NCI-H510A treated with DMSO at 0.1 percent for 48 hours (cell line): ENCODE measurements at places on chromosomes 3 and 15.

DNA sequence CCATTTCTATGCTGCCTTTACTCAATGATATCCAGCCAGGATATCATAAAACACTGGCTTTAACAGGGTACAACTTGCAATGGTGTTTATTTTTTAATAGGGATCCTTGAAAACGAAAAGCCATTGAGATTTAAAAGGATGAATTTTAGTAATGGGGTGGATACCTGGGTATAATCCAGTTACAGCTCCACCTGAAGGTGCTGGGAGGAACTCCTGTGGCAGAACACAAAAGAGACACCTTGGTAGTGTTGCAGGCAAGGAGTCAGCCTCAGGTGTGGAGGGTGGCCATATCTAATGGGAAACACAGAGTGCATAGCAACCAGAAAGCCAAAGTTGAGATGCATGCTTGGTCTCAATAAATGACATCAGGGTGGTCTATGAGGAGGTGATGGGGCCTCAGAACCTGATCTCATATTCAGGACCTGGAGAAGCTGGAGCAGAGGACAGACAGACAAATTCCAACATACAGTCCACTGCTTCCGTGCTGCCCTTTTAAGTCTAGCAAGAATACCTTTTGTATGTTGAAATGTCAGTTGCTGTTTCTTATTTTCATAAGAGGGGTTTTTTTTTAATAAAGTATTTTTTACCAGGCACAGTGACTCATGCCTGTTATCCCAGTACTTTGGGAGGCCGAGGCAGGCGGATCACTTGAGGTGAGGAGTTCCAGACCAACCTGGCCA is 12.0 kb upstream of the PAQR9 start:
- DNase-seq, result no peak

DNA sequence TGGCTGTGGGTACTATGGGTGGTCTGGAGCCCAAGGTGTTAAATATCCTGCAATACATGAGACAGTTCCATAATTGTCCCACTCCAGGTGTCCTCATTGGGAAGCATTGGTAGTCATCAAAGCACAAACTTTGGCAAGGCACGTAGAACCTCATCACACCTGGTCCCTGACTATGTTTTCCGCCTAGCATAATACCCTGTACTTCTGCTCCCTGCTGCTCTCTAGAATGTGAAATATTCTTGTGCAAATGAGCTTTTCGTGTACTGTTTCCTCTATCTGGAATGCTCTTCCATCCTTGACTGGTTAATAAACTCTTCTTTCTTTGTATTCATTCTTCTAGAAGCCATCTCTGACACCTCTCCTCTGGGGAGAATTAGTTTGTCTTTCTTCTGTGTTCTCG is 103.2 kb downstream of the EBLN2 start:
- DNase-seq, result no peak

- DNase-seq, result no peak
Measured at GRCh38 chr3:101050046-101050445, 56.8 kb upstream of the ABI3BP start.

GRCh38 chr3:197430934-197431333 is 124.8 kb downstream of the BDH1 start:
- DNase-seq, result no peak

DNA sequence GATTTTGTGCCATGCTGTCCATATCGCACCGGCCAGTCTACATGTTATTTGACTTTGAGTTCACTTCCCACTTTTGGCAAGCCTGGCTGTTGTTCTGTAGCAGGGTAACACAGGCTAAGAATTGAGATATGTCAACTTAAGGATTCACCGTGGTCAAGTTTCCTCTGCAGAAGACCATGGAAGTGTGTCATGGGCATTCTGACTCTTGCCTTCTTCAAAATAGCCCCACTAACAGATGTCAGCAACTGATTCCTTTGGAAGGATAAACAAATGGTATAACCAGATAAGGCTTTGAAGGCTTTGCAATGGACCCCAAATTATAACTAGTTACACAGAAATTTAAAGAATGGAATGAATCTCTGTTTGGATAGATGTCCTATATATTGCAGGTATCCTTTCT is 20.1 kb upstream of the CD47 start:
- no peak for DNase-seq

GRCh38 chr3:121735047-121735696 is 14.4 kb downstream of the GOLGB1 start:
- no peak for DNase-seq

- no peak for DNase-seq
Measured at GRCh38 chr3:33646406-33646805, 71.6 kb downstream of the CLASP2 start.

GRCh38 chr3:193873426-193874201 is 262.3 kb upstream of the HES1 start:
- DNase-seq, result no peak

- no peak for DNase-seq
Measured at GRCh38 chr15:71679223-71679792, 131.0 kb upstream of the NR2E3 start.

GRCh38 chr15:69359722-69360121 is 54.4 kb upstream of the KIF23 start:
- DNase-seq, result no peak

- DNase-seq, result no peak
Measured at GRCh38 chr3:42749753-42750231, 23.3 kb downstream of the CCDC13 start.

DNA sequence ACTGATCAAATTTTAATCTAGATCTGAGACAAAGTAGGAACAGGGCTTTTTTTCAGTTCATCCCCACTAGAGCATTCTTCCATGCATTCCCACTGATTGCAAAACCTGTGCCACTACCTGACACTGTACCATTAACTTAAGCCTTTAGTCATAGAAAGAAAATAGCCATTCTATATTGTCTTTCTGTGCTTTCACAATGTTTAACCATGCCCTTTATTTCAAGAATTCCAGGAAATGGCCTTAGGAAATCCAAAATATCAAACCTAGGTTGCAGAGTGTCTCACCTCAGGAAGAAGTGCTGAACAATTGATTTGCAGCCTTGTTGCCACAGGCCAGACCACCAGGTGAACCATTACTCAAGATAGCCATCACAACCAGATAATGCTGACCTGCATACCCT is 56.2 kb upstream of the TGFBR2 start:
- DNase-seq, result no peak

DNA sequence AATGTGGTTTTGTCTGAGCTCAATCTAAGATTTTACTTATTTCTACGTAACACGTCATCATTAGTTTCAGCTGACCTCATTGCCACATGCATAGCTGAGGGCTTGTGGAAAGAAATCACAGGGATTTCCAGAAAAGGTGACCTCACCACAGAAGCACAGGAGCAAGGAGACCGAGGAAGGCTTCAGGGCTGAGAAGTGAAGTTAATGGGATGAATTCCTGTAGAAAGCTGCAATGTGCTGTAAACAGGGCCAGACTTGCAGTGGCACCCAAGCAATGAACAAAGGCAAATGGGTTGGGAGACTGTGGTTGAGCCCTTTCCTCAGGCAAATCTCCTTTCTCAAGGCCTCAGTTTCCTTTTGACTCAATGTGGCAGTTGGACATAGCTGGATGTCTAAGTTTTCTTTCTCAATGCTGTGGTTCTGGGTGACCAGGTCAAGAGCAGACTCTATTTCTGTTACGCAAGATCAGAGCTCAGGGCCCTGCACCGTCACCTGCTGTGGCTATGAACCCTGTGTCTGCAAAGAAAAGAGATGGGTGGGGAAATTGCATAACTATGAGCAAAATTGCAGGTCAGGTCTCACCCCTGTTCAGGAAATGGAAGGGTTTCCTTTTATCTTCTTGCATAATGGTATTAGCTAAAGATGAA is 252.2 kb upstream of the TBL1XR1 start:
- peak; percentile 3 for DNase-seq

GRCh38 chr15:98901434-98902072 is 106.0 kb downstream of the PGPEP1L start:
- no peak for DNase-seq

GRCh38 chr3:157103280-157103679 is 56.7 kb downstream of the CCNL1 start:
- no peak for DNase-seq

- no peak for DNase-seq
Measured at GRCh38 chr3:13513913-13514517, 33.9 kb downstream of the HDAC11 start.

DNA sequence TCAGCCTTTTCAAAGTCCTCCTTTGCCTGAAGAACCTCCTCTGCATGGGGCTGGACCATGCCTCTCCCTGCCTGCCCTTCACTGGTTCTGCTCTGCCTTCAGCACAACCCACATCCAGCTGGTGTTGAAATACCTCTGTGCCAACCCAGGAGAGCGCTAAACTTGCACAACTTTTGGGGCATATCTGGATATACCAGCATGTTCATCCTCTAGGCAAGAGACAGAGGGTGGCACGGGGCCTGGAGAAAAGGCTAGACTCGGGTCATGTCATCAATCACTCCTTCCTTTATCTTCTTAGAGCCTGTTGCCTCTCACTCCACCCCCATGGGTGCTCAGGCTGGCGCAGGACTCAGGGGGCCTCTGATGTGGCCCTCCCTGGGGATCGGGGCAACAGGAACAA is 4.8 kb downstream of the SEMA4B start:
- no peak for DNase-seq

GRCh38 chr3:177385831-177386301 is 188.6 kb upstream of the TBL1XR1 start:
- no peak for DNase-seq

DNA sequence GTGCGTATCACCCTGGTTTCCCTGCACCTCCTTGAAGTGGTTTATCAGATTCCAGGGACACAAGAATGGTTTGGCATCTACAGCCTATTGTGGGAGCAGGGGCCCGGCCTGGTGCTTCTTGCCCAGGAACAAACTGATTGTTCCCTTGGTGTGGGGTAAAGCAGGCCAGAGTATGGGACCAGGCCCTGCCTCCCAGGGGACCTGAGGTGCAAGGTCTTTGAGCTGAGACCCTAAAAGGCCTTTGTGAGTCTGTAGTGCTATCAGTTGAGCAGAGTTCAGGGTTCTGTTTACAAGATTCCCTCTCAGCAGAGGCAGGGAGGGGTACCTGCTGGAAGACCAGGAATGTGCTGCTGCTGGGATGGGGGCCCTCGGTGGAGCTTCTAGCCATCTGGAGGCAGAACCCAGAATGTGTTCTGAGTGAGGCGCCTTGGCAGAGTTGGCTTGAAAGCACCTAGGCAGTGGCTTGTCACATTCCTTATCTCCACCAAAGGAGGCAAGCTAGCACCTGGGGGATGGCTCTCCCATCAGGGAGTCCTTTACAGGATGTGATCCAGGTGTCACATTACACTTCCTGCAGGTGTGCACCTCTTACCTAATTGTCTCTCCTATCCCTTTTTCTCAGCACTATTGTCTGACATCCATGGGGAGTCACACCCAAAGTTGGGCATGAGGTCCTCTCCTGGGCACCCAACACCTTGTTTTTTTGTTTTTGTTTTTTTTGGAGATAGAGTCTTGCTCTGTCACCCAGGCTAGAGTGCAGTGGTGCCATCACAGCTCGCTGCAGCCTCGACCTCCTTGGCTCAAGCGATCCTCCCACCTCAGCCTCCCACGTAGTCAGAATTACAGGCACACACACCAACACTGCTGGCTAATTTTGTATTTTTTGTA is 13.1 kb downstream of the FLNB start:
- DNase-seq, result peak; percentile 46

- no peak for DNase-seq
Measured at GRCh38 chr3:182906036-182906435, 74.3 kb downstream of the DCUN1D1 start.

GRCh38 chr3:186021673-186022362 is 84.0 kb upstream of the TRA2B start:
- no peak for DNase-seq

GRCh38 chr3:134627831-134628230 is 23.0 kb downstream of the KY start:
- no peak for DNase-seq

DNA sequence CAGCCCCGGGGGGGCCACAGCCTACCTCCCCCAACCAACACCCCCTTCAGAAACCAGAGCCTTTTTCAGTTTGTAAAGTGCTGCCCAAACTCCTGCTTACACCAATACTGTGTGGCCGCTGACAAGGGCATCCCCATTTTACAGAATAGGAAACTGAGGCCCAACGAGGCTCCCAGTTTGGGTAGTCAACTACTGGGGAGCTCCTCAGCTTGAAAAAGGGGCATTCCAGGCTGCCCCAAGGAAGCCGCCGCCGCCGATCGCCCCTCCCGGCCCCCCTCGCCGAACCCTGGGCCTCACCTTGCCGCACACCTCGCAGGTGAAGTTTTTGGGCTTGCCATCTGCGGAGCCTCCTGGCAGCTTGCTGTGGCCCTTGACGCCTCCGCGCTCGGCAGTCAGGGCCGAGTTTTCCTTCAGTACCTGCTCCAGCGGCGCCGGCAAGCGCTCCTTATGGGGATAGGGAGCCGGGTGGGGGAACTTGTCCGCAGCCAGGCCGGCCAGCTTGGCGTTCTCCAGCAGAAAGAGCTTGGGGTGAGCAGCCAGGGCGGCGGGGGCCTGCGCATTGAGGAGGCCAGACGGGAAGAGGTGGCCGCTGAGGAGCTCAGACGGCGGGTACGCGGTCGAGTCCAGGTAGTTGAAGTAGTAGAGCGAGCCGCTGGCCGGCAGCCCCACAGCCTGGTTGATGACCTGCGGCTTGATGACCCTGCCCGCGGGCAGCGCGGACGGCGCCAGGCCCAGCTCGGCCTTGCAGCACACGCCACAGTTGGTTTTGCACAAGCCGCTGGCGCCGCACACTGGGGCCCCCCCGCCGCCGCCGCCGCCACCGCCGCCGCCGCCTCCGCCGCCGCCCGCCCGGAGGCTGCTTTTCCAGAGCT is 1.4 kb downstream of the FEZF2 start:
- no peak for DNase-seq

DNA sequence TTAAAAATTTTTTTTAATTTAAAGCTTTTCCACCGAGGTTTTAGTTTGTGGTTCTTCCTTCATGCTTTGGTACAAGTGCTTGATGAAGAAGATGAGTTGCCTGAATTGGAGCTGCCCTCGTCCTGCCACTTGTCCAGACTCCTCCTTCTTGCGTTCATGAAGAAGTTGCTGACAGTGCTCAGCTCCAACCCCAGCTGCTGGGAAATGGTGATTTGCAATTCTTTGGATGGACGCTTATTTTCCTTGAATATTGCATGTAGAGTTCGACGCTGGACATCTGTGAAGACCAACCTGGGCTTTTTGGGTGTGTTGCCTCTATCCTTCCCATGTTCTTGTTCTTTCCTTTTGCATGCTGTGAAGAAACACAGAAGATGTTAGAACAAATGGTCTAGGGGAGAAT is 32.6 kb downstream of the ONECUT1 start:
- DNase-seq, result no peak

GRCh38 chr15:35691173-35691761 is 145.3 kb upstream of the DPH6 start:
- no peak for DNase-seq

DNA sequence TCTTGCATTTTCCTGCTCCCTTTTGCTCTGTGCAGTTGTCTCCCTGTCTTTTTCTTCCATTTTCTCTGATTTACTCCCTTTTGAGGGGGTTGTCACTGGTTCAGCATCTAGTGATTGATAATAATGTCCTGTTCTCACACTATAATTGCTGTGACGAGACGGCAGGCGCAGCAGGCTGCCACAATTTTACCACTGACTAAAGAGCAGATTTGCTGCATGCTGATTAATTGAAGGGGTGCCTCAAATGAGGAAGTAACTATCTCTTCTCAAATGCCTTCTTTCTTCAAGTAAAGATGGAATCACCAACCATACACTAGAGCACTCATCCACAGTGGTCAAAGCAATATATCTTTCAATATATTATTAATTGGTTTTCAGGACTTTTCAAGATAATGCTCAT is 219.3 kb downstream of the CBLB start:
- no peak for DNase-seq

GRCh38 chr3:126968391-126969390 is 14.2 kb upstream of the PLXNA1 start:
- DNase-seq, result no peak

GRCh38 chr3:178392511-178392926 is 143.7 kb upstream of the KCNMB2 start:
- no peak for DNase-seq

- DNase-seq, result no peak
Measured at GRCh38 chr3:100045696-100046095, 68.6 kb downstream of the FILIP1L start.
